Fibroblast of the aortic adventitia (primary cell): ENCODE measurements at places on chromosomes 12 and 14. TPM values are rescaled to one million over a fixed set of nuclear protein-coding genes. Genes with fewer than 3 reads are reported as not detected.

The SERPINA12 gene
- not detected in 2 replicates for total RNA-seq

The POP5 gene
- 17.5 and 31.3 TPM in 2 replicates for total RNA-seq

The SMIM41 gene
- 0.27 and 0.98 TPM in 2 replicates for total RNA-seq

The DEPDC4 gene
- 2.1 and 5.9 TPM in 2 replicates for total RNA-seq

The C12orf60 gene
- 0.65 and 0.99 TPM in 2 replicates for total RNA-seq

The BCAT1 gene
- total RNA-seq, result 186 and 453 TPM in 2 replicates

The IKBIP gene
- total RNA-seq, result 51.5 and 67.4 TPM in 2 replicates

The STXBP6 gene
- 0.27 and 2.7 TPM in 2 replicates for total RNA-seq

The SMCO2 gene
- not detected in 2 replicates for total RNA-seq

The CYP46A1 gene
- total RNA-seq, result 0.36 and 0.49 TPM in 2 replicates

The ADAM20 gene
- total RNA-seq, result 1.3 and 1.4 TPM in 2 replicates

The DDN gene
- total RNA-seq, result 0.08 and 0.09 TPM in 2 replicates

The IAPP gene
- total RNA-seq, result not detected in 2 replicates

The CLEC14A gene
- 0.63 and 4.5 TPM in 2 replicates for total RNA-seq

The HOXC4 gene
- 0.36 and 1.4 TPM in 2 replicates for total RNA-seq

The DGLUCY gene
- 32.0 and 42.6 TPM in 2 replicates for total RNA-seq

The MFAP5 gene
- 220 and 259 TPM in 2 replicates for total RNA-seq
